ENCODE measurements at places on chromosomes 11 and 22.

DNA sequence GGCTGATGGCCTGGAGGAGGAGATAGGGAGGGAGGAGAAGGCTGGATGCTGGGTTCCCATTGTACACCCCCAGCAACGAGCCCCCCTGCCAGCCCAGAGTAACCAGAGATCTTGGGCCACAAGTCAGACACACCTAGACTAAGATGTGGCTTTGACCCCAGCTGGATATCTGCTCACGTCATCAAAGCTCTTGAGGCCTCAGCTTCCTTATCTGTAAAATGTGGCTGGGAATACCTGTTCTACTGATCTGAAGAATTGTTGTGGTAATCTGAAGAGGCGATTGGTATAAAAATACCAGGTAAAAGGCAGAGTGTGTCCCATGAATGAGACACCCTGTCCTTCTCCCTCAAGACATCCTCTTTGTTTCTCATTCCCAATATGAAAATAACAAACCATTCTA is 280.0 kb downstream of the ST3GAL4 start:
- no peak for DNase-seq

DNA sequence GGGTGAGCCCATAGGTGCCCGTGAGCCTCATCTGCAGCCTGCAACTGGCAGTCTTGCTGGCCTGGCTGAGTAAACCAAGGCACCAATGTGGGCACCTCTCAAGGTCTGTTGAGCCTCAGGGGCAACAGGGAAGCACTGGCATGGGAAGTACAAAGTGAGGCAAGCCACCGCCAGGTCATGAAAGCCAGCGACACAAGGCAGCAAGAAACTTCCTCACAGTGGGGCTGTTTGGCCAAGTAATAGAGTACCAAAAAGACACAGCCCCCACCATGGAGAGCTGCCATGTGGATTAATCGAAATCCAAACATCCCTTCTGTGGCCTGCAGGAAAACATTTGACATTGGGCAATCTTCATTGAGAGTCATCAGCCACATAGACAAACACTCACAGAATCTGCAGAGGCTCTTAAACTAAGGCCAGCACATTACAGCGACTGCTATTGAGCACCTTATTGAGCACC is 43.6 kb upstream of the FIBIN start:
- DNase-seq = no peak

GRCh38 chr11:34339149-34340064 is 18.4 kb downstream of the ABTB2 start:
- no peak for DNase-seq

- DNase-seq = no peak
These were observed 11.0 kb downstream of the TEAD1 start for GRCh38 chr11:12685229-12685628.

GRCh38 chr11:9377036-9377435 is 7.4 kb upstream of the IPO7 start:
- no peak for DNase-seq

DNA sequence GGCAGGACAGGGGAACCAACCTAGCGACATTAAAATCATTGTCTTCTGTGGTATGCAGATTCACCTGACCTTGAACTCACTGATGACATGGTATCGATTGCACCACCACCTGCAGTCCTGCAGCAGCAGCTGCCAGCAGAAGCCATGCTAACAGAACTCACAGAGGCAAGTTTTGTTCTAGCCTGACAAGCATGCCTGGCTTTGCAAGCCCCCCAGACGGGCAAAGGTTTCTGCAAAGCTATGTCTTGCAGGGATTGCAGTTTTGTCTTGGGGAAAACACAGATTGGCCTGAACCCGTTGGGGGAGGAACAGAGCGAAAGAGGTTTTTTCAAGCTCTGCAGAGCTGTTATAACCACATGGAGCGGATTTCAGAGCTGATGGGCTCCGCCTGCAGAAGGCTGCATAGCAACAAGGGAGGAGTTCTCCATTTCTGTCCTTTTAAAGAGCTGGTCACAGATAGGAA is 221.0 kb downstream of the HIPK3 start:
- no peak for DNase-seq

DNA sequence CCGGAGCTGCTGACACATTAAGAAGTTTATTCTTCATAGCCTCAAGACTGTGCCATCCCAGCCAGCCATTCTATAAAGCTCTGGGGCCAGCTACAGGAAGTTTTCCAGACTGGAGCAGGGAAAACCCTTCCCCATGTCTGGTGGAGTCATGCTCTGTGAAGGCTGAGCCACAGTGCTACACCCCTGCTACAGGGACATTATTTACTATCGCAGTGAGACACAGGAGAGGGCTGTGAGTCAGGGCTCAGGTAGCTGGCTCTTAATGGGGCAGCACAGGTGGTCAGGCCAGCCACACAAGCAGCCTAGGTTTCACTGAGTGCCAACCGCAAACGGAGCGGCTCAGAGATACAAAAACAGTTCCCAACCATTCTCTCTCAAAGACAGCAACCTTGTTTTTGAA is 12.1 kb downstream of the HPS4 start:
- no peak for DNase-seq
